ENCODE measurements at places on chromosomes 13 and 19. TPM values are rescaled to one million over a fixed set of nuclear protein-coding genes. Genes with fewer than 3 reads are reported as not detected.

Gene CEACAM4
- not detected for total RNA-seq

Gene IRGC
- not detected for total RNA-seq

Gene SMIM17
- total RNA-seq: 0.39 TPM

Gene GAPDHS
- total RNA-seq: not detected

Gene MRPL57
- 21.7 TPM for total RNA-seq

Gene GET3
- total RNA-seq: 97.0 TPM

Gene ZNF714
- 11.0 TPM for total RNA-seq

Gene CFAP97D2
- not detected for total RNA-seq

Gene C5AR1
- total RNA-seq: not detected
